ENCODE measurements at places on chromosomes 2 and 18. TPM values are rescaled to one million over a fixed set of nuclear protein-coding genes. Genes with fewer than 3 reads are reported as not detected.

- peak; percentile 44 for DNase-seq
Measured at GRCh38 chr2:216520112-216520511, 21.5 kb downstream of the RPL37A start.

DNA sequence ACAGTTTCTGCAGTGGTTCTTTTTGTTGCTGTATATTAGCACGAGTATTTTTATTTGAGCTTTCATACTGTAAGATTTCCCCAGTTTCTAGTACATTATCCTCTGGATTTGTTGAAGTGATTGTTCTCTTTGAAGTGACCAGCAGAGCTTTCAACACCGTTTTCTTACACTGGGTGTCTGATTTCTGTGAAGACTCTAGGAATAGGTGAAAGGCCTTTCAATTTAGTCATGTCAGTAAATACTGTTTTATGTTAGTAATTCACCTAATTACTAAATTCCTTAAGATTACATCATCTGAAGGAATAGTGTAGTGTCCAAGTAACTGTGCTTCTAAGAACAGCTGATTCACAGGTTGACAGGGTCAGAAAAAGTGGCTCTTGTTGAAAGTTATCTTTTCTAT is 2.3 kb downstream of the PPM1B start:
- DNase-seq, result no peak

DNA sequence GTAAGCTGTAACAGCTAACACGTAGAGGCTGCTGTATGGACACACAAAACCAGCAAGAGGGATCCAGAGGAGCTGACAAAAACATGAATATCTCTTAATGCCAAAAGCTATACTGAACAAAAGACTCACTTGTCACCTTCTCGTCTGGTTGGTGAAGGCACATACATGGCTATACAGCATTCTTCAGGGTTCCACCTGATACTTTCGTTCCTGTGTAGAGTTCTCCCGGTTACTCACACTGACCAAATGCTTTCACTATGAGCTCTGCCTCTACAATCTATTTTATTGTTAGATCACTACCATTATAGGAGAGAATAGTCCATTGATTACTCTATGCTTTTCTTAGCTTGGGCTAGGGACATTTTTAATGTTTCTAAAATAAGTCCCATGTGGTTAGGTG is 193.1 kb downstream of the HNMT start:
- DNase-seq, result no peak

DNA sequence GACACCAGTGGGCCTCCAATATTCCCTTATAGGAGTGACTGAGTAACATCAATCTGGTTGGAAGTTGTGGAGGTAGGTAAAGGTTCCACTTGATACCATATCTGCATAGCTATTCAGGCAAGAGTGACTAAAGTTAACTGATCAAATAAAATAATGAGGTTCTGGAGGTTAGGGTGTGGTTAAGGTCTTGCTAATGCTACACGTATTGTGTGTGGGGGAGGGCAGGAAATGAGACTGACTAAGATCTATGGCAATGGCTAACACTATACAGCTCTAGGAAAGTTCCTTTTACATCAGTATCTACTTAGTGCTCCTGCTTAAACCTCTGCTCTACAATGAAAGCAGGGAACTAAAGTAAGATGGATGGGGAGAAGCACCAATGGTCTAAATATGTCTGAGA is 149.1 kb upstream of the MGAT5 start:
- DNase-seq, result no peak

DNA sequence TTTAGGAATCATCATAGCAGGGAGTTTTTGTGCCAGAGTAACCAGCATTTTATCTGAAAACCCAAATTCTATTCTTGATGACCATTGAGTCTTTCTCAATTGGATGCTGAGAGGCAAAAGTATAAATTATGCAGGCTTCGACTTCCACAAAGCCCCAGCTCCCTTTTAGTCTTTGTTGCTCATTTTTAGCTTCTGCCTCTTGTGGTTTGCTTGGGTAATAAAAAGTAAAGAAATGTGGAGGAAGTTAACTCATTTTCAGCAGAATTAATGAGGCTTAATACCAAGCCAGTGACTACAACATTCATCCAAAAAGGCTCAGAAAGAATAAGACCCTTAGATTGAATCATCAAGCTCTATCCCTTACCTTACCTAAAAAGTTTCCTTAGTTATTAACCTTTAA is 18.6 kb downstream of the ERMN start:
- no peak for DNase-seq

GRCh38 chr2:184041077-184041476 is 557.3 kb upstream of the ZNF804A start:
- no peak for DNase-seq

DNA sequence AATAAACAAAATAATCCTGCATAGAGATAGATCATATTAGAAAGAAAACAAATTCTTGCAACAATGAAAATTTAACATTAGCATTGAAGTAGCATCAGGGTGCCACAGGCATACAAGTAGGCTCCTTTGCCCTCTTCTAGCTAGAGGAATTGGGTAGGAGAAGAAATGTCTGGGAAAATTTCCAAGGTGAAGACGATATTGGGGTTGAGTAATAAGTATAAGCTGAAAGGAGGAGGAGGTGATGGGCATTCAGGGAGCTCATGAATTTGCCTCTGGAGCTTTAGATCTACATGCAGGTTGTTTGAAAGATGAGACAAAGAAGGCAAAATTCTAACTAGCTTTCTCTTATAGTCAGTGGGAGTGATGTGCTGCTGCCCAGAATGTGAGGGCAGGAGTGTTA is 504.9 kb downstream of the CCDC85A start:
- no peak for DNase-seq

DNA sequence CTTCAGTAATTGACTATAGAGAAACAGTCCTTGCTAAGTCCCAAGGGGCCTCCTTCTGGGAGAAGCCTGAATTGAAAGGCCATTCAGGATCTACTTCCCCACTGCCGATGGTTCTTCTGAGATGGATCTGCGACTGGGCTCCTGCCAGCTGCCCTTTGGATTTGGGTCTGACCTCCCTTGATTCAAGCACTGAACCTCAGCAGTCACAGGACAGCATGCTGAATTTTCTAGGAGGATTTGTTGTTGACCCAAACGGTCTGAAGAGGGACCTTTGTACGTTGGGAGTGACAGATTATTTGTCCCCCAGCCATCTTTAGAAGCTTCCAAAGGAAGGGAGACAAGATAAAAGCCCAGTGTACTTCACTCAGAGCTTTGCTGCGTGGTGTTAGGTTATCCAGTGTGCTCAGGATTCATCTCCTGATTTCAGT is 67.1 kb downstream of the NXPH2 start:
- no peak for DNase-seq

GRCh38 chr2:152036611-152037469 is 62.0 kb downstream of the CACNB4 start:
- peak; percentile 91 for DNase-seq

GRCh38 chr2:99877963-99878362 is 264.4 kb downstream of the AFF3 start:
- DNase-seq, result no peak

- DNase-seq, result no peak
Measured at GRCh38 chr2:187478719-187479118, 30.7 kb upstream of the CALCRL start.

- no peak for DNase-seq
Measured at GRCh38 chr2:120631724-120632123, 103.9 kb upstream of the GLI2 start.

DNA sequence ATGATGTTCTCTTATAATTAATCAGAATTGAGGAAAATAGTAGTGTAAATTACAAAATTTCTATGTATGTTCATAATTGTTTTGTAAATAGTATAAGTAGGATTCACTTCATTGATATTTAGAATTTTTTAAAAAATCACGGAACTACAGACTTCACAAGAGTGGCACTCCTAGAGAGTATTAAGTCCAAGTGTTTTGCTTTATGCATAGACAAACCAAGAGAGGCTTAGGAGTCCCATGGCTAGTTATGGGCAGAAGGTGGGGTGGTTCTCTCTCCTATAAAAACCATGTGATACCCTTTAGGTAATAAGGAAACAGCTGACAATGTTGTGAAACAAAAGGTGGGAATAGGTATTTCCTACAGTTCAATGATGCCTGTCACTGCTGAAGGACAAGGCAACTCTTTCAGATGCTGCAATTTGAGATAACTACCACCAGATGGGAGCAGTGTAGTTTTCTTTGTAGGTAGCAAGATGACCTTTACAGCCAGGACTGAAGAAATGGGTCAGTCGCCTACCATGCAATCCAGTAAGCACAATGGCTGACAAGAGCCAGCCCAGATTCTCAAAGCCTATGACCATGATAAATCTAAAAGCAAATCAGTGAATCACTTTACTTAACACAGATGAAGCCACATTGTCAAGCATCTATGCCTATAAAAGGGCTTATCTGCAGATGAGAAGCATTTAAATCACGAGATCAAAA is 83.9 kb downstream of the AAK1 start:
- peak; percentile 59 for DNase-seq

DNA sequence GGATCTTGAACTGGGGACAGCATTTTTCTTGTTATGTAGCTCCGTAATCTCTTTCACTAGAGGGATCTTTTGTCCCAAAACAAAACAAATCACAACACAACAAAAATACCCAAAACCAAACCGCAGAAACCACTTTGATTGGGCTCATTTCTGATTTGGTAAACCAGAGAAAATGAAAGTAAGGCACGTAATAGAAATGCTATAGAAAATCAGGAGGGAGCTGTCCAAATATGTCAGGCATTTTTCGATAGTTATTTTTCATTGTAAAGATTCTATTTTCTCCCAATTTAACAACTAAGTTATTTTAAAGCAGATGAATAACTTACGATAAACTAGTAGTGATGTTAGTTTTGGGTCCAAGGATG is 406.5 kb downstream of the XIRP2 start:
- no peak for DNase-seq

- no peak for DNase-seq
Measured at GRCh38 chr2:29050591-29050990, 23.7 kb downstream of the PCARE start.

DNA sequence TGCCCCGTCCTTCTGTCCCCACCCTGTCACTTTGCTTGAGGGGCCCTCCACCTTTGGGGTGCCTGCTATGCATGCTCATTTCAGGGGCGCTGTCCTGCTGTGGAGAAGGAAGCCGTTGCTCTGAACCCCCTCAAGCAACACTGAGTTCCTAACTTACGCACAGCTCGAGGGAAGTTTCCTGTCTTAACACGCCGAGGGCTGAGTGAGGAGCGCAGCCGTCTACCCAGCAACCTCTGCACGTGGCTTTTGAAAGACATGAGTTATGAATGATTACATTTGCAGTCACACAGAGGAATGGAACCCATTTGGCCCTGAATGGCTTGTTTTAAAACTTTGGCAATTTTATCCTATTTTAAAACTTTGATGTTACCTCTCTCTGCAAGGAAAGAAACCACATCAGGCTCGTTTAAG is 14.0 kb downstream of the RAMP1 start:
- no peak for DNase-seq

DNA sequence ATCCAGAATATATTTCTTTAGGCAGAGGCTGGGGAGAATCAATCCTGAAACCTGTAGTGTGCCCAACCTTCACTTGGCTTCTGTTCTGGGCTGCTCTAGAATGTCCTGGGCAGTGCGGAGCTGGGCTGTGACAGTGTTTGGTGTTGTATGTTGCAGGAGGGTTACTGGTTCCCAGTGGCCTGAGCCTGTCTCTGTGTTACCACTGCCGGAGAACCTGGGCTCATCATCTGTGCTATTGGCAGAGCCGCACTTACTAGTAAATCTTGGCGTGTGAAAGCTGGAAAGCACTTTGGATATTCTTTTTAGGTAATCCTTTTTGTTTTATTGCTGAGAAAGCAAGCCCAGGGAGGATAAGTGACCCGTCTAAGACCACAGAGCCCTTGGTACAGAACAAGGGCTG is 412.9 kb downstream of the SLC4A3 start:
- no peak for DNase-seq

GRCh38 chr2:112919086-112919485 is 8.1 kb downstream of the IL37 start:
- no peak for DNase-seq

- DNase-seq, result no peak
Measured at GRCh38 chr2:184637781-184638180, 39.5 kb downstream of the ZNF804A start.

- DNase-seq, result no peak
Measured at GRCh38 chr2:217357886-217358620, 498.2 kb upstream of the TNP1 start.

DNA sequence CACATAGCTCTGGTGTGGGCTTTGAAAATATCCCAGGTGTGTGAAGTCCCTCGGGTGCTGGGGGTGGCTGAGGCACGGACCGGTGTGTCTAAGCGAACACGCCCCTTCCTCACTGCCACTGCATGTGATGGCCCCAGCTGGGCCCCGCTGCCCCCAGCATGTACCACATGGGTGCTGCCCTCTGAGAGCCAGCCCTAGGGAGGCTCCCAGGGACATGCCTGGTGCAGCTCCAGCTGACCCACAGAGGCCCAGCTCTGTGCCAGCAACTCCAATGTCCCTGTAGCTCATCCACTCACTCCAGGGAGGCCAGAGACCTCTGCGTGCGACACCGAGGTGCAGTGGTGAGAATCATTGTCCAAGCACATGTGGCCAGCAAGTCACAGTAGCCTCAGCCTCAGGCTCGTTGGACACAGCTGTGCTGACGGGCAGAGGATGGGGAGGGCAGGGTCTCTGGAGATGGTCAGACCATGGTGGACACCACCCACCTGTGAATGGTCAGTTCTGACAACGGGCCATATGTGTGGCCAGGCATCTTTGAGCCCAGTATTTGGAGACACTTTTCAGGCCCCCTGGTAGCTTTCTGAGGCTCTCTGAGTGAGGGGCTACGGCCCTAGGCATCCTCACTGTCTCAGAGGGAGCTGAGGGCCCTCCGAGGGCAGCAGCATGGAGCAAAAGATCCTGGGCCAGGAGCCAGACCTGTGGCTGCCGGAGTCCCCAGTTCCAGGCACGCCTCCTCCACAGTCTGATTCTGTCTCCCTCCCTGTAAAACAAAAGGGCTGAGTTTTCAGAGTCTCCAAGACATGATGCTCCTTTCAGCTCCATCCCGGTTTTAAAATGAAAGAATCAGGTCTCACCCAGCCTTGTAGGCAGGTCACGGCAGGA is 220.7 kb downstream of the NDUFA10 start:
- DNase-seq, result no peak

- DNase-seq, result no peak
Measured at GRCh38 chr2:15748736-15749323, 157.2 kb downstream of the DDX1 start.

DNA sequence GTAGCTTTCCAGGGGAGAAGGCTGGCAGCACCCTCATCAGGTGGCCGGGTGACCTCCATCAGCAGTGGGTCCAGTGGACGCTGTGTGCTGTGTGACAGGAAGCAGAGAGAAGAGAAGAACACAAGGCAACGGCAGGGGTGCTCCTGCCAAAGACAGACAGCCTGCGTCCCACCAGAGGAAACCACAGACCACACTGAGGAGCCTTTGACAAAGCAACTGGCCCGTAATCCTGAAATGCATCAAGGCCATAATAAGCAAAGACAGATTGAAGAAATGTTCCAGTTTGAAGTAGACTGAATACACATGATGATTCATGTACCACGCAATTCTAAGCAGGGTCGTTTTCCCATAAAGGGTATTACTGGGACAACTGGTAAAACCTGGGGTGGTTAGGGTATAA is 172.4 kb downstream of the FBXO15 start:
- DNase-seq, result no peak

- no peak for DNase-seq
Measured at GRCh38 chr2:157508676-157509075, 64.8 kb upstream of the CYTIP start.

DRC1 gene
- polyA plus RNA-seq, result 0.88 TPM

IL1A gene
- not detected for polyA plus RNA-seq

KCNJ3 gene
- 3.1 TPM for polyA plus RNA-seq

FRZB gene
- 8.5 TPM for polyA plus RNA-seq

SOWAHC gene
- 3.0 TPM for polyA plus RNA-seq

MC2R gene
- not detected for polyA plus RNA-seq

STARD6 gene
- polyA plus RNA-seq, result 0.75 TPM

CCDC141 gene
- not detected for polyA plus RNA-seq

CNTNAP5 gene
- 0.90 TPM for polyA plus RNA-seq

FIGN gene
- polyA plus RNA-seq, result 3.6 TPM

HOXD1 gene
- polyA plus RNA-seq, result 2.1 TPM

CCT7 gene
- polyA plus RNA-seq, result 304 TPM

ZNF638 gene
- 21.6 TPM for polyA plus RNA-seq
